ENCODE measurements at places on chromosomes 3 and 15.
A peak's percentile ranks its signal among the peaks of the same experiment; 100 is the strongest.

DNA sequence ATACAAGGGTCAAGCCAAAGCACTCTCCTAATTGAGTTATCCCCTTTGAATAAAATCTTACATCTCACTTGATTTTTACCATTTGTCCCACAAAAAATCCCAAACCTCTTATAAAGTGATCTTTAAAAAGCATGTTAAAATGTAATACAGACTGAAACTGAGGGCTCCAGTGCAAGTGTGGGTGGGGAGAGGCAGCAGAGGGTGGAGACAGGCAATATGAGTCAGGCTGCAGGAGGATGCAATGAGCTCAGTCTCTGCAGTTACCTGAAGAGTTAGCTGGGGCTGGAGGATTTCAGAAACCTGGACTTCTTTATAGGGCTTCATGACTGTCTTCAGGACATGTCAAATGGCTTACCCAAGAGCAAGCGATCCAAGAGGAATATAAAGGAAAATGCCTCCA, 14.2 kb upstream of the COLQ start:
- no peak for DNase-seq

GRCh38 chr3:196914866-196915265, 27.5 kb downstream of the NCBP2 start:
- DNase-seq: no peak

GRCh38 chr3:171000281-171000680, 26.2 kb downstream of the SLC2A2 start:
- DNase-seq: no peak

DNA sequence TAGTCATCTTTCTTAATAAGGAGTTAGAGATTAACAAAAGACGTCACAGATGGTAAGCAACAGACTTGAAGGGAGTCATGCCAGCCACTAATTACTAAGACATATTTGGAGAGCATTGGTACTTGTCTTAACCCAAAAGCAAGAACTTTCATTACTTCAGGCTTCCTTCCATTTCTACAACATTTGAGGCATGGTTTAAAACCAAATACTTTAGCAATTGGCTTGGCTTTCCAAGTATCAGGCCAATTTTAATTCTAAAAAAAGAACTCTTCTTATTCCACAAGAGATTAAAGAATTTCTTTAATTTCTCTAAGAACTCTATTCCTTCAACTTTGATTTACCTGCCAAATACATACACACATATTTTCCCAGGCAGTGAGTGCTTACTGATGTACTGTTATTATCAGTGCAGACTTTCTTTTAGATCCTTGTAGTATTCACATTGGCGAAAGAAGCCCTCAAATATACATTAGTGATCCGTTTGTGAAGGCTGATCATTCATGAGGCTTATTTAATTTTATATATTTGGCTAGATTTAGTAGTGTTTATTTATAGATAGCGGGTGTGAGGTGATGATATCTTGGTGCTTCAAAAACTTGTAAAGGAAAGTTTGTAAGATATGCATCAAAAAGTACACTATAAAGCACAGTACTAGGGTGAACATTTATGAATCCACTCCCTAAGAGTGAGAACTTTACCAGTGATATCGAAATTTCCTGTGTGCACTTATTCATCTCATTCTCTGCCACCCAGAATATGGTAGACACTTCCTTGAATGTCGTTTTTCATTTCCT, 229.2 kb downstream of the MFSD1 start:
- DNase-seq: no peak

DNA sequence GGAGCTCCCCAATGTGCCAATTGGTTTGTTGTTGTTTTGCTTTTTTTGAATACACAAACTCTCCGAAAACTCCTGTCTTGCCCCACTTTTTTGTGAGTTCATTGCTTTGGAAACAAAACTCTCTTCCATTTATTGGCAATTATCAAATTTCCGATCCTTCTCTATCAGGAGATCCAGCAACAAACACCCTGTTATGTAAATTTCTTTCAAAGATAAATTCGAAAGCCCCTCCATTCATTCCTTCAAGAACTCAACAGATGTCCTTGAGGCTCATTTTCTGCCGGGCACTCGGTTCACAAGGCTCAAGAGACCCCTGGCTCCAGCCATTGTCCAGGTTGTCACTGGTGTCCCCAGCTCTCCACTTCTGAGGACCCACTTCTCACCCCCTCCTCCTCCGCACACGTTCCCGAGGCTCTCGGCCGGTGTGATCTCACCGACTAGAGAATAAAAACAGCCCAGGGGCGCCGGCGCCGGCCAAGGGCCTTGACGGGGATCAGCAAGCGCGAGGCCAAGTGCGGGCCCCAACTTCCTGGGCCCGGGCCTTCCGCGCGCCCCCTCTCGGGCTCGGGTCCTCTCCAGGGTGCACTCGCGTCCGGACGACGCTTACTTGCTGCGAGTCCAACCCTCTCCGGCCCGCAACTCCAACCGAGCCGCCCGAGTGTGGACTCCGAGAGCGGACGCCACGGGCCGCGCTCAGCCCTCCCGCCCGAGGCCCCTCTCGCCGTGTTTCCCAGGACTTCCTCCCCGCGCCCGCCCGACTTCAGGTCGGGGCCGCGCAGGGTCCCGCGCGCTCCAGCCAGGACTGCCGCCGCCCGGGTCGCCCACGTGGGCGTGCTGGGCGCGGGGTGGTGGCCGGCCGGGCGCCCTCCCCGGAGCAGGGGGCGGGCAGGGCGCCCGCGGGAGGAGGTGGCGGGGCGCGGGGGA, 533 bp upstream of the SMAD3 start:
- no peak for DNase-seq

- peak; percentile 52 for DNase-seq
Observed at GRCh38 chr3:155701882-155702465, 42.9 kb downstream of the PLCH1 start.

- no peak for DNase-seq
Observed at GRCh38 chr15:84725001-84725491, 9.1 kb upstream of the SEC11A start.

DNA sequence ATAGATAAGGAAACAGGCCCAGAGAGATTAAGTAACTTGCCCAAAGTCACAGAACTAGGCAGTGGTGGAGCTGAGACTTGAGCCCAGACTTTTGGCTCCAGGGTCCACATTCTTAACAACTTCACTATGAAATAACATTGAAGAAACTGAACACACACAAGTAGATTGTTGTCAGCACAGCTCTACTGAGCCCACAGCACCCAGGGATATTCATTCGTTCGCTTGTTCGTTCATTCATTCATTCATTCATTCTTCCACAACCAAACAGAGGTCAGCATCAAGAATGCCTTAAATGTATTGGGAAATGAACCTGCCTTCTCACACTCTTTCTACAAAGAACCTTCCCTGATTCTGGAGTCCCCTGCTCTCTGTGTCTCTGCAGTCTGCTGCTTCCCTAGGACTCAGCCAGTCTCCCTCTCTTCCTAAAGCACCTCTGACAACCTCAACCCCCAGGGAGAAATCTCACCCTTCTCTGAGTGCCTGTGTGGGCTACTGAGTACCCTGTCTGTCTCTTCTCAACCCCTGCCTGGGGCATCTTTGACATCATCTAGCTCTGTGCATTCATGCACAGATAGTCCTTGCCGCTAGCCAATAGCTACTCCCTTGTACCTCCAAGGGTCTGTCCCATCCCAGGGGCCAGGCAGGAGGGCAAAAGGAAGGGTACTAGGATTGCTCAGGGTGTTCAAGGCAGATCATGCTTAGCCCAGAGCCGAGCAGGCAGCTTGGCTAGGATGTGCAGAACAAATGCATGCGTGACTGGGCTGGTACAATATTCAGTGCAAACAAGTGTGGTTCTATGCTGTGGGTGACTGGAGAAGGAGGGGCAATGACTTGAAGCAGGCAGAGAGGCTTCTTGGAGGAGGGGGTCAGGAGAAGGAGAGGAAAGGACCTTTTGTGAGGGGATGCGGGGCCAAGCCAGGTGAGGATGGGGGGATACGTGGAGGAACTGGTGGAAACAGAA, 3.4 kb downstream of the LINGO1 start:
- no peak for DNase-seq

DNA sequence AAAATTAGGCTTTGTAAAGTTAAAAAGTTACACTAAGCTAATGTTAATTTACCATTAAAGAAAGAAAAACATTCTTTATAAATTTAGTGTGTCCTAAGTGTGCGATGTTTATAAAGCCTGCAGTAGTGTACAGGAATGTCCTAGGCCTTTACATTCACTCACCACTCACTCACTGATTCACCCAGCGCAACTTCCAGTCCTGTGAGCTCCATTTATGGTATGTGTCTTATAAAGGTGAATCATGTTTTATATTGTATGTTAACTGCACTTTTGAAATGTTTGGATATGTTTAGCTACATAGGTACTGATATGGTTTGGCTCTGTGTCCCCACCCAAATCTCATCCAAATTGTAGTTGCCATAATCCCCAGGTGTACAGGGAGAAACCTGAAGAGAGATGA, 549.7 kb upstream of the EPHA6 start:
- DNase-seq: no peak

- no peak for DNase-seq
Observed at GRCh38 chr3:183907176-183907575, 22.5 kb upstream of the PARL start.

DNA sequence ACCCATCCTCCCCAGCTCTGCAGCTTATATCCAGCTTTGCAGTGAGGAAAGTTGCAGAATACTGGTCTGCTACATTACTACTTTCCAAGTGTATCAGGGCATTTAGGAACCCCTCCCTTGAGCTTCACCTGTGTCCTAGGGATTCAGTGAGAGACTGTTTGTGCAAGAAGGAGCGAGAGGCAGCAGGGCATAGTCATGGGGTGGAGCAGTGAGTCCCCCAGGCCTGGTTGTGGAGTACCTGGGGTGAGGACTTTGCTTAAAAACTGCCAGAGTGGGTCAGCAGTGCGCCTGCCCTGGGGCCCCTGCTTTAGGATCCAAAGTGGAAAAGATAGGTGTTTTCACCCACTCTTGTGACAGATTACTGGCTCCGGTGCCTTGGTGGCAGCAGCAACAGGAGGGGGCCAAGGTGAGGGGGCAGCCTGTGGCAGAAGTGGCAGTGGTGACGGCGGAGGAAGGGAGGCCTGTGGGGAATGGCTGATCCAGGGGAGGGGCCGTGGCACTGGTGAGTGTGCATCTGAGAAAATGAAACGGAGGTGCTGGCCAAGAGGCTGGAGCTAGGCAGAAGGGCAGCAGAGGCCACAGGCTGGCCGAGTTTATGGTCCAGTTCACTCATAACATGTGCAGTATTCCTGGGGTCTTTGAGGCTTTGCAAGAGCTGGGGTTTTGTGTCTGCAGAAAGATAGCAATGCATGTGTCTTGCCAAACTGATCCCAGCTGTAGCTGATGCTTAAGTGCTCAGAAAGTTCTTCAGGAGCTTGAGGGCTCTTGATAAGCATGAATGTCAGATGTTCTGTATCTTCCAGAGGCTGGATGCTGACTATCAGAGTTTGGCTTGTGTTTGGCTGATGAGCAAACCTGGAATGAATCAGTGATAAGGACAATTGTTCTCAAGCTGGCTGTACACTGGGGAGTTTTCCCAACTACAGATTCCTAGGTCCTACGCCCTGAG, 43.4 kb downstream of the GOLGA6A start:
- DNase-seq: no peak

DNA sequence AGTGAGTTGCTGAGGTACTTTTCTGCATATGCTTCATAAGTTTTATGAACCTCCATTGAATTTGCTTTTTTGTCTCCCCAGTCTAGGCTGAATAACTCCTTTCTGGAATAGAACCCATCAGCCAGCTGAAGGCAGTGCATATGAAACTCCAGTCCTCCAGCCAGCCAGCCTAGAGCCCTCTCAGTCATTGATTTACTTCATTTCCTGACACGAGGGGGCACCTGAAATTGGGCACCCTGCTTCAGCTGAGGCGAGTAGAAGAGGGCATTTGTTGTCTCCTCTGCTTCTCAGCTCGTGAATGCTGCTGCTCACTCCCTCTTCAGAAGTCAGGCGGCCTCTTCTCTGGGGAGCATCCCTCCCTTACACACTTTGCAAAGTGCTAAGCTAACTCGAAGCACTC, 32.5 kb downstream of the CHST2 start:
- no peak for DNase-seq

DNA sequence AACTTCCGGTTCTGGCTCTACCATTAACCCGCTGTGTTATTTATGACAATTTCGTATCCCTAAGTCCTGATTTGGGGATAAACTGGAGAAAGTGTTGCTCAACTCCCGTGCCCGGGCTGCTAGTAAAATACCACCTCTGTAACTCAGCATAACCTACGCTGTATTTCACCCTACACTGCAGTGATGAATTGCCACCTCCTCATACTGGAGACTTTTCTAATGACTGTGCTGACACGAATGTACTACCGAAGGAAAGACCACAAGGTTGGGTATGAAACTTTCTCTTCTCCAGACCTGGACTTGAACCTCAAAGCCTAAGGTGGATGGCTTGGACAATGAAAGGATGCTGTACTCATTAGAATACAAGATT, 16.5 kb downstream of the SLC51A start:
- DNase-seq: no peak

DNA sequence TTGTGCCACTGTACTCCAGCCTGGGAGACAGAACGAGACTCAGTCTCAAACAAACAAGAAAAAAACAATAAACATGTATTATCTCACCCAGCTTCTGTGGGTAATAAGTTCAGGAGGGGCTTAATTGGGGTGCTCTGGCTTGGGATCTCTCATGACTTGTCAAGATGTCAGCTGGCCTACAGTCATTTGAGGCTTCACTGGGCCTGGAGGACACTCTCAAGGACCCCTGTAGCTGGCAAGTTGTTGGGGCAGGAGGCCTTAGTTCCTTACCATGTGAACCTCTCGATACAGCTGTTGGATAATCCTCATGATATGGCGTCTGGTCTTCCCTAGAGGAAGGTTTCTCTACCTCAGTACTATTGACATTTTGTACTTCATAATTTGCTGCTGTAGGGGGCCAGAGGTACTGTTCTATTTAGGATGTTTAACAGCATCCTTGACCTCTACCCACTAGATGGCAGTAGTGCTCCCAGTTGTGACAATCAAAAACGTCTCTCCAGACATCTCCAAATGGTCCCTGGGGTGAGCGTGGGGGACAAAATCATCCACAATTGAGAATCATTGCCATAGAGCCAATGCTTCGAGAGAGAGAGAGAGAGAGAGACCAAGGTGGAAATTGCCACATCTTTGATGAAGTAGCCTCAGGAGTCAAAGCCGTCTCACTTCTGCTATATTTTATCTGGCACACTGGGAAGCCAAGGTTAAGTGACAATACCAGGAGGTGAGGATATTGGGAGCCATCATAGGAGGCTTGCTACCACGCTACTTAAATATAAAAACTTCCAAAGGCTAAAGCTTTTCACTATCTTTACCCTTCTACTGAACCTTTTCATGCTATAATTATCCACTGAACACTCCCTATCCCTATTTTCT, 23.9 kb upstream of the SLTM start:
- peak; percentile 24 for DNase-seq

GRCh38 chr3:187987187-187987586, 166.8 kb upstream of the LPP start:
- DNase-seq: no peak

- DNase-seq: no peak
Observed at GRCh38 chr15:31202953-31203352, 101.4 kb upstream of the TRPM1 start.

GRCh38 chr3:63998852-63999754, 24.2 kb downstream of the PSMD6 start:
- DNase-seq: no peak

GRCh38 chr15:94312946-94313345, 81.6 kb downstream of the MCTP2 start:
- no peak for DNase-seq
